RPMI7951 (cell line): ENCODE measurements at places on chromosomes 2 and 18. TPM values are rescaled to one million over a fixed set of nuclear protein-coding genes. Genes with fewer than 3 reads are reported as not detected.

Gene ARL6IP6
- total RNA-seq, result 86.2 and 92.3 TPM in 2 replicates

Gene RIT2
- total RNA-seq, result not detected in 2 replicates

Gene PRKCE
- total RNA-seq, result 28.2 and 30.2 TPM in 2 replicates

Gene KCNF1
- 0.49 TPM in 1 of 2 replicates, not detected in the other for total RNA-seq

Gene NLRC4
- not detected in 2 replicates for total RNA-seq

Gene HOXD3
- 1.6 and 2.1 TPM in 2 replicates for total RNA-seq

Gene BOLL
- not detected in 2 replicates for total RNA-seq

Gene SLC23A3
- total RNA-seq, result 0.59 TPM in 1 of 2 replicates, not detected in the other

Gene IL37
- total RNA-seq, result 0.36 and 0.49 TPM in 2 replicates

Gene MYCN
- not detected in 2 replicates for total RNA-seq

Gene ATP5MC3
- 320 and 403 TPM in 2 replicates for total RNA-seq

Gene TTC32
- 13.0 and 18.0 TPM in 2 replicates for total RNA-seq

Gene SLC4A1AP
- 37.9 and 40.0 TPM in 2 replicates for total RNA-seq

Gene MEP1B
- total RNA-seq, result not detected in 2 replicates

Gene LINC00305
- not detected in 2 replicates for total RNA-seq

Gene MYOM1
- 0.10 TPM in 1 of 2 replicates, not detected in the other for total RNA-seq

Gene TTC39C
- total RNA-seq, result 18.1 and 19.0 TPM in 2 replicates

Gene SEMA4F
- total RNA-seq, result 6.4 and 7.1 TPM in 2 replicates

Gene CNNM4
- total RNA-seq, result 5.3 and 5.9 TPM in 2 replicates

Gene ITGAV
- total RNA-seq, result 163 and 170 TPM in 2 replicates

Gene CLHC1
- 2.1 and 5.4 TPM in 2 replicates for total RNA-seq

Gene CCL20
- 2.2 and 3.8 TPM in 2 replicates for total RNA-seq

Gene METAP1D
- total RNA-seq, result 8.6 and 11.3 TPM in 2 replicates

Gene CRYGD
- total RNA-seq, result not detected in 2 replicates

Gene PKDCC
- total RNA-seq, result 1.7 and 1.8 TPM in 2 replicates

Gene KRCC1
- 35.0 and 36.2 TPM in 2 replicates for total RNA-seq

Gene RMDN2
- 7.6 and 9.6 TPM in 2 replicates for total RNA-seq

Gene IL1F10
- not detected in 2 replicates for total RNA-seq

Gene CPLX4
- not detected in 2 replicates for total RNA-seq

Gene RND3
- 41.7 and 47.2 TPM in 2 replicates for total RNA-seq

Gene TTN
- 0.10 and 0.12 TPM in 2 replicates for total RNA-seq

Gene CFC1
- total RNA-seq, result not detected in 2 replicates

Gene SERPINB10
- 0.10 and 0.60 TPM in 2 replicates for total RNA-seq

Gene ANKRD12
- 11.9 and 13.2 TPM in 2 replicates for total RNA-seq

Gene DPP4
- total RNA-seq, result 2.8 and 3.1 TPM in 2 replicates

Gene KIF5C
- 0.12 and 0.29 TPM in 2 replicates for total RNA-seq

Gene FAP
- 142 and 170 TPM in 2 replicates for total RNA-seq

Gene IL18RAP
- not detected in 2 replicates for total RNA-seq

Gene FBXO36
- 5.2 and 6.4 TPM in 2 replicates for total RNA-seq

Gene GNAL
- total RNA-seq, result not detected in 2 replicates

Gene EFHD1
- 1.2 and 1.7 TPM in 2 replicates for total RNA-seq

Gene AGFG1
- total RNA-seq, result 85.0 and 120 TPM in 2 replicates

Gene MMADHC
- total RNA-seq, result 391 and 396 TPM in 2 replicates
